ENCODE measurements at places on chromosomes 11 and 22. TPM values are rescaled to one million over a fixed set of nuclear protein-coding genes. Genes with fewer than 3 reads are reported as not detected.

ALDH3B1 gene
- 1.3 TPM for total RNA-seq

SSH3 gene
- total RNA-seq, result 19.1 TPM

NRGN gene
- 1.7 TPM for total RNA-seq

SLC25A18 gene
- total RNA-seq, result 0.55 TPM

CFAP68 gene
- total RNA-seq, result 18.8 TPM

ADM2 gene
- total RNA-seq, result 23.0 TPM

FOXRED2 gene
- total RNA-seq, result 5.3 TPM

OR52N4 gene
- not detected for total RNA-seq

MICALL1 gene
- 131 TPM for total RNA-seq

CLP1 gene
- total RNA-seq, result 19.1 TPM

MRGPRE gene
- total RNA-seq, result not detected

JAML gene
- total RNA-seq, result not detected

TPP1 gene
- 43.4 TPM for total RNA-seq

SORL1 gene
- 7.2 TPM for total RNA-seq

SERPING1 gene
- 62.5 TPM for total RNA-seq

CLTCL1 gene
- total RNA-seq, result 65.3 TPM

RAG2 gene
- not detected for total RNA-seq

GAL3ST1 gene
- total RNA-seq, result 3.8 TPM

MRGPRF gene
- 4.1 TPM for total RNA-seq

MGAT3 gene
- total RNA-seq, result 7.9 TPM

BDNF gene
- 24.4 TPM for total RNA-seq

RCOR2 gene
- total RNA-seq, result 20.3 TPM

OR2AG1 gene
- total RNA-seq, result not detected

DTX4 gene
- 16.1 TPM for total RNA-seq

FGF3 gene
- total RNA-seq, result not detected

ANO3 gene
- 0.11 TPM for total RNA-seq

CASTOR1 gene
- 15.2 TPM for total RNA-seq

SLC22A12 gene
- not detected for total RNA-seq

GCAT gene
- 14.3 TPM for total RNA-seq

RAB38 gene
- total RNA-seq, result 3.2 TPM

ESAM gene
- 22.0 TPM for total RNA-seq

MS4A1 gene
- not detected for total RNA-seq

KCNK4 gene
- 0.52 TPM for total RNA-seq

MMP13 gene
- total RNA-seq, result 3.9 TPM

APOL3 gene
- 2.5 TPM for total RNA-seq

DPP3 gene
- total RNA-seq, result 60.0 TPM

OR52E1 gene
- total RNA-seq, result not detected

OSBP2 gene
- total RNA-seq, result 0.89 TPM

FOLH1 gene
- 0.36 TPM for total RNA-seq

RBMXL2 gene
- not detected for total RNA-seq

OR5P2 gene
- total RNA-seq, result 1.4 TPM

SYT7 gene
- 3.8 TPM for total RNA-seq

CASP1 gene
- total RNA-seq, result 1.6 TPM

NRIP3 gene
- 11.6 TPM for total RNA-seq

GGTLC3 gene
- not detected for total RNA-seq

SLC17A6 gene
- total RNA-seq, result not detected

SPDYC gene
- not detected for total RNA-seq

DLG2 gene
- total RNA-seq, result 2.8 TPM

ACCS gene
- 21.3 TPM for total RNA-seq

SIAE gene
- 15.4 TPM for total RNA-seq

ANGPTL5 gene
- not detected for total RNA-seq

GAB4 gene
- total RNA-seq, result not detected

TRPM5 gene
- total RNA-seq, result not detected

FOSL1 gene
- total RNA-seq, result 37.9 TPM

MYH9 gene
- total RNA-seq, result 2,469 TPM

Measured in astrocyte (in vitro differentiated cells and primary cell).